ENCODE measurements at places on chromosomes 1 and 21.

DNA sequence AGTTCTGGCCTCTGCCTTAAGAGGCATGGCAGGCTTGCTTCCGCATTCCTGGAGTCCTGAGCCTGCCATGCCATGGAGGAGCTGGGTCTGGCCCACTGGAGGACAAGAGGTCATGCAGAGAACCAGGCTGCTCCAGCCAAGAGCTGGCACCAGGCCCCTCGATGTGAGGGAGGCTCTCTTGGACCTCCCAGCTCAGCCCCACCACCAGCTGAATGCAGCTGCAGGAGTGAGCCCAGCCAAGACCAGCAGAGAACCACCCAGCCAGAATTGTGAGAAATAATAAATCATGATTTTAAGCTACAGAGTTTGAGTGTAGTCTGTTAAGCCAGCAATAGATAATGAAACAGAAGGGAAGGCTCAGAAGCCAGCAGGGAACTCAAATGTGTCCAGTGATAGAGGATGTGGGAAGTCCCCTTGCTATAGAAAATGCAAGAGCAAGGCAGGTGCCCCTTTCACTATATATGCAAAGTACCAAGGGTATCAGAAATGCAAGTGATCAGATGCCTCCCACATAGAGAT lies 118.4 kb downstream of the HIVEP3 start:
- no peaks in the 10 kb centered on the region for H3K36me3 ChIP-seq
- H3K4me3 ChIP-seq, result no peak overlapping the region
- H3K4me1 ChIP-seq, result peaks cover 8% of the 10 kb centered on the region
- H3K27ac ChIP-seq, result no peak overlapping the region

DNA sequence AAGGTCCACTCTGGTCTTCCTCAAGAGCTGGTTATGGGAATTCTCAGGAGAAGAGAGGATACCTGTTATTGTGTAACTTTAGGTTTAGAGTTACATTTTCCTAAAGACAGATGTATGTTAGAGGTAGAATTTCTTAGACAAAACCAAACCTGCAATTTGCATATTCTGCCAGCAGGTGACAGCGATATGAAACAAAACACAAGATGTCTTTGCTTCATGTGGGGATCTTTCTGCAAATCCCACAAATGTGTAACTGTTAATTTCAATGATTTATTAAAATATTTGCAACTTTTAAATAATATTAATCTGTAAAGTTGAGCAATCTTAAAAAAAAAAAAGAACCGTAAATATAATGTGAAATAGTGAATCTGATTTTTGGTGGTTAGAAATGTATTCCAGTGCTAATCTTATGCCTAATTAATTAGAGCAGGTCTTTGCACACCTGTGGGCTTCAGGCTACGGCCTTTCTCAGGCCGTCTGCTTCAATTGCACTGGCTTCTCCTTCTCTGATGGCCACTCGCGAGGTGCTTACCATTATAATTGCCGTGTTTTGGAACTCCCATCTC lies 33.4 kb downstream of the FAM78B start:
- H3K27ac ChIP-seq, result no peak overlapping the region
- no peaks in the 10 kb centered on the region for H3K4me1 ChIP-seq
- H3K27me3 ChIP-seq, result no peaks in the 10 kb centered on the region
- DNase-seq, result no peak
- H3K36me3 ChIP-seq, result no peaks in the 10 kb centered on the region
- no peak overlapping the region for H3K4me3 ChIP-seq

DNA sequence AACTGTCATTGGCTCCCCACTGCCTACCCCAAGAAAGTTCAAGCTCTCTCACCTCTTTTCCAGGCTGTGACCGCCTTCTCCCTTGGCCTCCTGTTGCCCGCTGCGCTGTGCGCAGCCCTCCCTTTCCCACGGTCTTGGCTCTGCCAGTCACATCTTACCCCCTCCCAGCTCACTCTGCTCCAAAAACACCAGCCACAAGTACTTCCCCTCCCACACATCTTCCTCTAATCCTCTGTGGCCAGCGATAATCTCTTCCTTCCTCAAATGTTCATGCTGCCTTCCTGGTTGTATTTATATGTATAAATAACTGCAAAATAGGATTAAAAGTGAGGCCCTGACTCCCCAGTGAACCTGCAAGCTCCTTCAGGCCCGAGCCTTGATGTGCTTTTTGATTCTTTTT lies 81.8 kb downstream of the AJAP1 start:
- H3K4me1 ChIP-seq, result no peaks in the 10 kb centered on the region
- H3K27ac ChIP-seq, result no peak overlapping the region
- DNase-seq, result no peak
- peaks cover 89% of the 10 kb centered on the region for H3K27me3 ChIP-seq

- H3K36me3 ChIP-seq, result no peaks in the 10 kb centered on the region
- no peak overlapping the region for H3K4me3 ChIP-seq
- H3K27ac ChIP-seq, result no peak overlapping the region
- H3K27me3 ChIP-seq, result no peaks in the 10 kb centered on the region
- no peaks in the 10 kb centered on the region for H3K4me1 ChIP-seq
- DNase-seq, result no peak
Observed at GRCh38 chr1:79896140-79896539, 889.6 kb upstream of the ADGRL4 start.

- H3K4me3 ChIP-seq, result no peak overlapping the region
- H3K27me3 ChIP-seq, result peaks cover 17% of the 10 kb centered on the region
- H3K4me1 ChIP-seq, result peaks cover 3% of the 10 kb centered on the region
- H3K36me3 ChIP-seq, result no peaks in the 10 kb centered on the region
Observed at GRCh38 chr1:211697356-211697755, 21.9 kb upstream of the NEK2 start.

GRCh38 chr1:85245456-85245855 lies 14.0 kb downstream of the C1orf52 start:
- H3K4me1 ChIP-seq, result peaks cover 6% of the 10 kb centered on the region
- peaks cover 2% of the 10 kb centered on the region for H3K36me3 ChIP-seq
- H3K4me3 ChIP-seq, result no peak overlapping the region
- H3K27ac ChIP-seq, result no peak overlapping the region
- H3K27me3 ChIP-seq, result no peaks in the 10 kb centered on the region
- DNase-seq, result no peak

GRCh38 chr1:18955441-18956192 lies 859 bp downstream of the IFFO2 start:
- H3K27ac ChIP-seq, result peak overlapping the region; percentile 67
- no peaks in the 10 kb centered on the region for H3K36me3 ChIP-seq
- peaks cover 24% of the 10 kb centered on the region for H3K4me1 ChIP-seq
- peaks cover 34% of the 10 kb centered on the region for H3K27me3 ChIP-seq

DNA sequence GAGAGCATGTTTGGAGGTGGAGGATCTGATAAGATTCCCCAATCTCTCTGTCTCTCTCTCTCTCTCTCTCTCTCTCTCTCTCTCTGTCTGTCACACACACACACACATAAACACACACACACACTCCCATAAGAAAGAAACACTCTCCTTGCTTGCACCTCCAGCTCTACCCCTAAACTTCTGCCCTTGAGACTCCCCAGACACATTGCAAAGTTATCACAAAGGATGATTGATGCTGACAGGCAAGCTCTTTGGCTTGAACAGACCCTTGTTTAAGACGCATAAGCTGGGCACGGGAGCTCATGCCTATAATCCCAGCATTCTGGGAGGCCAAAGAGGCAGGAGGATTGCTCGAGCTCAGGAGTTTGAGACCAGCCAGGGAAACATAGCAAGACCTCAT lies 78.2 kb downstream of the NAV1 start:
- no peak for DNase-seq
- H3K27me3 ChIP-seq, result no peaks in the 10 kb centered on the region
- no peak overlapping the region for H3K4me3 ChIP-seq
- no peak overlapping the region for H3K27ac ChIP-seq
- no peaks in the 10 kb centered on the region for H3K36me3 ChIP-seq

DNA sequence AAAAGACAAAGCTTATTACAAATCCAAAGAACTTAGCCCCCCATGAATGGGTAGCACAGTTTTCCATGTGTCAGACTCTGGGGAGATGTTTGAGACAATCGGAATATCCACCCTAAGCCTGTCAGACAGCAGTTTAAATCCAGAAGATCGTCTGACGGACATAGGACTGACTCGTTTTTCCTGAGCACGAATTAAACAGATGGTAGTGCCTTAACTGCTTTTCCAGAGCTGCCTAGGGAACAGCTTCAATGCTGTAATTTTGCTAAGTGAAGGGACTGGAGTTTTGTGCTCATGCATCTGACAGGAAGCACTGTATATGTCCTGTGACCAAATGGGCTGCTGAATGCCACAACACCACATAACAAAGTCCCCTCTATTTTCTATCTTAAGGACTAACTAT lies 48.6 kb downstream of the PCNX2 start:
- H3K36me3 ChIP-seq, result no peaks in the 10 kb centered on the region
- no peak overlapping the region for H3K4me3 ChIP-seq
- H3K27ac ChIP-seq, result no peak overlapping the region

DNA sequence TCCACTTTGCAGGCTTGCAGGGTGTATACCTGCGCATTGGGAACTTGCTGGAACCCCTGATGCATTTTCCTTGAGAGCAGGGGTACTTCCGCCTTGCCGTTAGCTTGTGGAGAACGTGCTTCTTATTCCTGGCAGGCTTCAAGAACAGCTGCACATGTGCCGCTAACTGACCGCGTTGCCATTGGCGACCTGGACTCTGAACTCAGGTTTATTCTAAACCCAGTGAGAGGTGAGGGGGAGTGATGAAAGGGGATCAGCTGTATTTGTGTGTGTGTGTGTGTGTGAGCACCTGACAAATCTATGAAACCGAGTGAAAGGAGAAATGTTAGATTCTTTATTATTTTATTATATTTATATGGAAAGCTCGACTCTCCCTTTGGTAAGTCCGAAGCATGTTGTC lies 128.6 kb downstream of the HUNK start:
- DNase-seq, result no peak
- no peaks in the 10 kb centered on the region for H3K27me3 ChIP-seq
- H3K36me3 ChIP-seq, result no peaks in the 10 kb centered on the region
- no peak overlapping the region for H3K4me3 ChIP-seq
- H3K27ac ChIP-seq, result no peak overlapping the region

DNA sequence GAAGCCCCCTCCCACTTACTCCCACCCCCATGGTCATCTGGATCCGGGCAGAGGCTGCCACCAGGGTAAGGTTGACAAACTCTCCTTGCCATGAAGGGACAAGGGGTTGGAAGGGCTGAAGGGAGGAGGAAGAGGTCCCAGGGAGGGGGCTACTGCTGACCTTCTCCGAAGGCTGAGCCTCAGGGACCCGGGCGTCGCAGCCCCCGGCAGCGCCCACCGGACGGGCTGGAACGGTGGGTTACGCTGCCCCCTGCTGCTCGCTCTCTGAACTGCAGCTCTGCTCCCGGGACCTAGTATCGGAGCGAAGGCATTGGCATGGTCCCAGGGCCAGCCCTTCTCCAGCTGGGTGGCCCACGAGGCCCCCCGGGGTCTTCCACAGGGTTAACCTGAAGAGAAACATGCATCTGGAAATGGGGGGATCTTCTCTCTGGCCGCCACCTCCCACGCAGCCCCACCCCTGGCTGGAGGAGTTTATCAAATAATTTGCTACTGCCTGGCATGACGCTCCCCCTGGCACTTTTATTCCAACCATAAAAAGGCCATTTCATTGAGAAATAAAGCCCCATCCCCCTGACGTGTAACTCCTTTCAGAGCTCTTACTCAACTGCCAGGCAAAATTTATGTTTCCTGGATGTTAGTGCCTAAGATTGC lies 70.4 kb upstream of the TARDBP start:
- H3K4me1 ChIP-seq, result peaks cover 4% of the 10 kb centered on the region
- H3K36me3 ChIP-seq, result no peaks in the 10 kb centered on the region
- H3K27ac ChIP-seq, result no peak overlapping the region
- no peak overlapping the region for H3K4me3 ChIP-seq
- DNase-seq, result peak; percentile 82

GRCh38 chr1:14996133-14997050 lies 157.2 kb upstream of the TMEM51 start:
- no peak overlapping the region for H3K27ac ChIP-seq
- no peaks in the 10 kb centered on the region for H3K36me3 ChIP-seq
- H3K4me3 ChIP-seq, result no peak overlapping the region
- H3K27me3 ChIP-seq, result no peaks in the 10 kb centered on the region
- DNase-seq, result no peak

DNA sequence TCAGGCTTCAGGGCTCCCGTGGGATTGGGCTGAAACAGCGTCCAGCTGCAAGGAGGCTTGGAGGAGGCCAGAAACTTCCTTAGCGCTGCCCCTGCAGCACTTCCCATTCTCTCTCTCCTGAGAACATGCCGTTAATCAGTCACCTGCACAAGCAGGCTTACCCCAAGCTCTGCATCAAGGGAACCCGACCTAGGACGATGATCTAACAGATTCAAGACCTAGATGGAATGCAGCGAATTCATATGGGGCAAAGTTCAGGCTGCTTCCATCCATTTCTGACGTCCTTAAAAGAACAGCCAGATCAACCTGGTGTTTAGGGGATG lies 114.1 kb downstream of the ERG start:
- H3K27ac ChIP-seq, result peak overlapping the region; percentile 64
- peaks cover 5% of the 10 kb centered on the region for H3K36me3 ChIP-seq
- no peak overlapping the region for H3K4me3 ChIP-seq
- DNase-seq, result no peak

- no peaks in the 10 kb centered on the region for H3K27me3 ChIP-seq
- H3K4me1 ChIP-seq, result no peaks in the 10 kb centered on the region
- no peak overlapping the region for H3K4me3 ChIP-seq
- no peak overlapping the region for H3K27ac ChIP-seq
- no peak for DNase-seq
Observed at GRCh38 chr1:221040691-221041285, 161.5 kb downstream of the HLX start.

GRCh38 chr1:26767714-26768113 lies 20.0 kb upstream of the PIGV start:
- no peak overlapping the region for H3K27ac ChIP-seq
- no peak for DNase-seq
- peaks cover 20% of the 10 kb centered on the region for H3K4me1 ChIP-seq
- no peak overlapping the region for H3K4me3 ChIP-seq
- H3K27me3 ChIP-seq, result no peaks in the 10 kb centered on the region
- H3K36me3 ChIP-seq, result peaks cover 100% of the 10 kb centered on the region
